ENCODE measurements at places on chromosomes 12 and 14. TPM values are rescaled to one million over a fixed set of nuclear protein-coding genes. Genes with fewer than 3 reads are reported as not detected.

Gene PLEKHD1
- total RNA-seq: 0.05 TPM

Gene GSC
- total RNA-seq: 0.33 TPM

Gene FSCB
- not detected for total RNA-seq

Gene CCDC175
- total RNA-seq: not detected

Gene RNASE3
- total RNA-seq: not detected

Gene FAM216A
- total RNA-seq: 20.1 TPM

Gene SPX
- 4.0 TPM for total RNA-seq

Gene PROX2
- total RNA-seq: not detected

Measured in A549 treated with AZD2906 at 1 μM for 4 hours (cell line).